SK-N-SH (cell line): ENCODE measurements at places on chromosomes 1 and 21. TPM values are rescaled to one million over a fixed set of nuclear protein-coding genes. Genes with fewer than 3 reads are reported as not detected.

- no peak for DNase-seq
These were observed 67.0 kb downstream of the KIAA0319L start for GRCh38 chr1:35490250-35490649.

- no peak for DNase-seq
These were observed 262.0 kb downstream of the KIF26B start for GRCh38 chr1:245416781-245417180.

- no peak for DNase-seq
These were observed 27.9 kb downstream of the MORC3 start for GRCh38 chr21:36347962-36348328.

DNA sequence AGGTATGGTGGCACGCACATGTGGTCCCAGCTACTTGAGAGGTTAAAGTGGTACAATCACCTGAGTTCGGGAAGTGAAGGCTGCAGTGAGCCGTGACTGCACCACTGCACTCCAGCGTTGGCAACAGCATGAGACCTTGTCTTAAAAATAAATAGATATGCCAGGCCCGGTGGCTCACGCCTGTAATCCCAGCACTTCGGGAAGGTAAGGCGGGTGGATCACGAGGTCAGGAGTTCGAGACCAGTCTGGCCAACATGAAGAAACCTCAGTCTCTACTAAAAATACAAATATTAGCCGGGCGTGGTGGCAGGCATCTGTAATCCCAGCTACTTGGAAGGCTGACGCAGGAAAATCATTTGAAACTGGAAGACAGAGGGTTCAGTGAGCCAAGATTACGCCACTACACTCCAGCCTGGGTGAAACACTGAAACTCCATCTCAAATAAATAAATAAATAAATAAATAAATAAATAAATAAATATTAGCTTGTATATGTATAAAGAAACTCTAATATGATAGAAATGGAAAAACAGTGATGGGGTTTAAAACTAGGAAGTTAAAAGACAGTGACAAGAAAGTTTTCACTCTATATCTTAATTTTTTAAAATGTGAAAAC is 18.8 kb downstream of the GATAD2B start:
- no peak for DNase-seq

DNA sequence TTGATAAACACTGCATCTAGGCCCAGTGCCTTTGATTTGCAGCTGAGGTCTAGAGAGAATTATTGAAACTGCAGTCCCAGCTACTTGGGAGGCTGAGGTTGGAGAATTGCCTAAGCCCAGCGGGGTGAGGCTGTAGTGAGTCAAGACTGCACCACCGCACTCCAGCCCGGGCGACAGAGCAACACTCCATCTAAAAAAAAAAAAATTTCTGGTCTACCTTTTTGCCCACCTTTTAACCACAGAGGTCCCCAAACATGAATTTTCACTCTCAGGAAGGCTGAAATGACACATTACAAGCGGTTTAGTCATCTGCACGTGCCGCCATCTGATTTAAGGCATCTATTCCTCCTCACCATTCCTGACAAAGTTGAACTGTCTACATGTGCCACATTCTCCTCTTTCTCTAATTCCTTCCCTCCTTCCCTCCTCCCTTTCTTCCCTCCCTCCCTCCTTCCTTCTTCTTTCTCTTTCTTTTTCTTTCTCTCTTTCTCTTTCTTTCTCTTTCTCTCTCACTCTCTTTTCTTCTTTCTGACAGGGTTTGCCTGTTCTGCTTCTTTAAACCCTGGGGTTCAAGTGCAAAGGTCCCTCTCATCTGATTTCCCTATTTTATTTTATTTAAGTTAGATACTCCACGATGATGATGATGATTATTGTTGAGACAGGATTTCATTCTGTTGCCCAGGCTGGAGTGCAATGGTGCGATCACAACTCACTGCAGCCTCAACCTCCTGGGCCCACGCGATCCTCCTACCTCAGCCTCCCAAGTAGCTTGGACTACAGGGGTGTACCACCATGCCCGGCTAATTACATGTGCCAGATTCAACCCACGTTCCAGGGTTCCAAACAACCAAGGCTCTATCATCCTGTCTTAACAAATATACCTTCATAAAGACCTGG is 3.0 kb upstream of the SOD1 start:
- no peak for DNase-seq

DNA sequence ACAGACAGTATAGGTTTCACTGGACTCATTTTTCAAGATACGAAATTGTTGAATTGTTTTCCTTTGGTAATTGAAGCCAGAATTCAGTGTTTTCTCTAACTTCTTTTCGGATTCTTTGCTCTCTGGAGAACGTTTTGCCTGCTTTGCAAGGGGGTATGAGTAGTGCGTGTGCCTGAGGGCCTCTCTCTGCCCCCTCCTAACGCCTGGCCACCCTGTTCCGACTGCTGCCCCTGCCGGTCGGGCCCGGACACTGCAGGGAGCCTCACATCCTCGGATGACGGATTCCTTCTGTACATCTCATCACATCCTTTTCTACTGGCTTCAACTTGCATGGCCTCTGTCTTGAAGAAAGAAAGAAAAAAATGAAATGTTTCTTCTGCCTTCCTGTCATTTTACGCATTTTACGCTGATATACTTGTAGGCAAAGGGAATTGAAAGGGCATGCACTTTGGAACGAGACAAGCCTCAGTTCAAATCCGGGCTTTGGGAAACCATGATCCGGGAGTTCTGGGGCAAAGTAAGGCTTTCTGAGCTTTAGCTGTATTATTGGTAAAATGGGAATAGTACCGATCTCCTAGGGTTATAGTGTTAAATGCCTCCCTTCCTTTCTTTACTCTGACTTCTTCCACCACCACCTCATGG is 65.1 kb downstream of the DISC1 start:
- peak; percentile 56 for DNase-seq

KIF26B gene
- 2.6 TPM in 2 replicates for polyA plus RNA-seq

DNA sequence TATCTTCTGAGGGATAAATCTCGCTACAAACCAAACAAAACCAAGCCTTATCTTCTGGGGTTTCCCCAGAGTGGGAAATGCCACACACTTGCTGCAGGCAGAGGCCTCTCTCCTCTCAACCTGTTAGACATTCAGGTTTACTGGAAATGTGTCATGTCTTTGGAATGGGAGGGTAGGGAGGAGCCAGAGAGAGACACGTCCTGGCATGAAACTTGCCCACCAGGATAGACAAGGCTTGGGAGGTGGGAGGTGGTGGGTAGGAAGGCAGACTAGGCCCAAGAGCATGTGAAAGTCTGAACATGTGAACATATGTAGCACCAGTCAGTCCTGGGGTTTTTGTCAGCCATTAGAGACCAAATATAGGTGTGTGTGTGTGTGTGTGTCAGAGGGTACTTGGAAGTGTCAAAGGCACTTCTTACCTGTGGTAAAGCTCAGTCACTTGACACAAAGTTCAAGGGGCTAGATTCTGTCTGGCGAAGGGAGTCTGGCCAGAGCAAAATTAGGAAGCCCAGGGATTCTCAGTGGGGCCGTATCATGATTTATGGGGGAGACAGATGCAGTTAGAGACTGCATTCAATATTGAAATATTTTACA is 32.4 kb upstream of the PIGC start:
- no peak for DNase-seq

- DNase-seq, result no peak
These were observed 302.0 kb downstream of the VAV3 start for GRCh38 chr1:107662971-107663370.

NFASC gene
- 4.6 and 6.0 TPM in 2 replicates for polyA plus RNA-seq

FAM163A gene
- 0.43 and 1.1 TPM in 2 replicates for polyA plus RNA-seq

GRCh38 chr1:232263452-232263851 is 366.5 kb downstream of the SIPA1L2 start:
- DNase-seq, result no peak

SPRR4 gene
- not detected in 2 replicates for polyA plus RNA-seq

SLAMF6 gene
- not detected in 2 replicates for polyA plus RNA-seq

RAB25 gene
- polyA plus RNA-seq, result not detected in 2 replicates

DCST1 gene
- polyA plus RNA-seq, result not detected in 2 replicates
